ENCODE measurements at places on chromosomes 4 and X. TPM values are rescaled to one million over a fixed set of nuclear protein-coding genes. Genes with fewer than 3 reads are reported as not detected.

DNA sequence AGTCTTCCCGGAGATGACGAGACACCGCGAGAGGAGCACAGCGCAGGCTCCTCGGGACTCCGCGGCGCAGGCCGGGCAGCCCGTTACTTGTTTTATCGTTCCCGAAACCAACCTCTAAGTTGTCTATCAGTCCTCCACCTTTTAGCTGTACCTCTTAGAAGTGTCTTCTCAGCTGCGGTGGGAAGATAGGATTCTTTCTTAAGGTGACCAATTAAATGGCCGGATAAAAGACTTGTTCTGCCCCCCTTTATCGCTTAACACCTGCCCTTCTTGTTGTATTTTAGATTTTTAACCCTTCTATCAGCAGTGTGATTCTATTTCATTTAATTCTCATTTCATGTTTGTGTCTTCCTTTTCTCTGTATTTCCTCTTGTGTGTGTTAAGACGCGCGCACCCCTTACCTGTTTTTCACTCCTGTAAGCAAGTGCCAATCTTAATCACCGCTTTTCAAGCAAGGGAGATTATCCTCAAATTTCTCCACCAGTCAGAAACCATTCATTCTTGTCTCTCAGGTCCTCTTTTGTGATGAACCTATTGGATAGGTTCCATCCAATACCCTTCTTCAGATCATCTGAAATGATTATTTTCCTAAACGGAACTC lies at the start of gene SLC9B2:
TSS of gene SLC9B2 (minus strand) at position 15 of the 601 bp plus-strand sequence. CDS start 9,211 bp downstream, outside the sequence.
- no peak for DNase-seq

DNA sequence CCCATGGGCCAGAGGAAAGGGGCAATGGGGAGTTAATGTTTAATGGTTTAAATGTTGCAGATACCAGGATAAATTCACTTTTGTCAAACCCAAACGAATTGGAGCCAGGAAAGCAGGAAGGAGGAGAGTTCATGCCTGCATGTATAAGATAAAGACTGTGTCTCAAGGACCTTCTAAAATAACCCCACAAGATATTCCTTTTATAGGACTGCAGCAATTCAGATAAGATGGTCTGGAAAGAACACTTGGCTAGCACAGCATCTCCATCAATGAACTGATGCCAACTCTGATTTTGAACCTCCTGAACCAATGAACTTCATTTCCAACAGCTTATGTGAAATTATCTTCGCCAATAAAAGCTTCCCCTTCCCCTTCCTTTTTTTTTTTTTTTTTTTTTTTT lies 31.3 kb upstream of the LONRF3 start:
- DNase-seq, result no peak

- no peak for DNase-seq
Observed at GRCh38 chr4:79626101-79626500, 218.1 kb upstream of the GK2 start.

FAM184B gene
- not detected for total RNA-seq

DNA sequence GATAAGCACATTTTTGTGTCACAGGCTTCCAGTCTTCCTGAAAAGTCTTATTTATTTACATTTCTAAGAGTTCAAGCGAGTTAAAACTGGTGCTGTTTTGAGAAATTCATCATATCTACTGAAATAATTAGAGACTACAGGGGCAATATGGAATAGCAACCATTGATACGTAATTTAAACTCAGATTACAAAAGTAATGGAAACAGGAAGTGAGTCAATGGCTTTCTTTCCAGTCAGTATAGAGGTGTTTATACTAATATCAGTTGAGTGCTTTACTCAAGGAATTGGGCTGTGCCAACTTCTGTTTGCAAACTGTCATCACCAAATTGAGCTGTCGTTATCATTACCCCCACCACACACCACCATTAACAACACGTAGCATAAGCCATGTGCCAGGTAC lies 222.7 kb downstream of the COL25A1 start:
- DNase-seq, result no peak

FREM3 gene
- total RNA-seq, result 1.9 TPM

GRCh38 chr4:140222171-140222570 lies 68.2 kb upstream of the MAML3 start:
- no peak for DNase-seq

- DNase-seq, result no peak
Observed at GRCh38 chr4:168511780-168512489, 15.1 kb downstream of the PALLD start.

Measured in uterus (tissue), 4 donors.